Left renal pelvis (tissue), 4 donors: ENCODE measurements at places on chromosomes 7 and 10. TPM values are rescaled to one million over a fixed set of nuclear protein-coding genes. Genes with fewer than 3 reads are reported as not detected.

The HOXA7 gene
- 11.4 TPM for polyA plus RNA-seq

DNA sequence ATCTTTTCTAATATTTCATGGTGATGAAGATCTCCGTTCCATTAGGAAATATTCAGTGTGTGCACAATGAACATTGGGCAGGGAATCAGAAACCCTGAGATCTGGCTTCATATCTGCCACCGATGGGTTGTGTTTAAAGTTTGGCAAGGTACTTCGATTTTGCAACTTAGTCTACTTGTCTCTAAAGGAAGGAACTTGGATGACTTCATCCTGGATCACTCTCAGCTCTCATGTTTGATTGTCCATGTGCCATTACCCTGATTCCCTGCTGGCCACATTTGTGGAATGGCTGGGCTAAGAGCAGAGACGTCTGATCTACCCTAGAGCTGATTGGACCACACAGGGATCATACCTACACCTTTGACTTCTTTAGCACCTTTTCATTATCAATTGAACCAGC, 177.0 kb upstream of the KMT2E start:
- no peak for DNase-seq

DNA sequence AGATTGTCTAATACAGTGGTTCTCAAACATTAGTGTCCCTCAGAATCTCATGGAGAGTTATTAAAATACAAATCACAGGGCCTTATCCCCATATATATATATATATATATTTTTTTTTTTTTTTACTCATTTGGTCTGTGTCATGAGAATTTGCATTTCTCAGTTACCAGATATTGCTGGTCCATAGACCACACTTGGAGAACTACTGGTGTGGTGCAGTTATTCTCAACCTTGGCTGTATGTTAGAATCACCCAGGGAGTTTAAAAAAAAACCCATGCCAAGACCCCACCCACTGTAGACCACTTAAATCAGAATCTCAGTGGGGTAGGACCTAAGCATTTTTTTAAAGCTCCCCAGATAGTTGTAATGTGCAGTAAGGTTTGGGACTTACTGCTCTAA, 179.9 kb downstream of the AUTS2 start:
- DNase-seq: no peak

- DNase-seq: no peak
Measured at GRCh38 chr7:49497471-49497870, 276.0 kb upstream of the VWC2 start.

The SPDYE2 gene
- 2.4 TPM for polyA plus RNA-seq

GRCh38 chr7:151893405-151893923, 16.5 kb upstream of the PRKAG2 start:
- DNase-seq: no peak

The GPR37 gene
- polyA plus RNA-seq: 1.9 TPM

DNA sequence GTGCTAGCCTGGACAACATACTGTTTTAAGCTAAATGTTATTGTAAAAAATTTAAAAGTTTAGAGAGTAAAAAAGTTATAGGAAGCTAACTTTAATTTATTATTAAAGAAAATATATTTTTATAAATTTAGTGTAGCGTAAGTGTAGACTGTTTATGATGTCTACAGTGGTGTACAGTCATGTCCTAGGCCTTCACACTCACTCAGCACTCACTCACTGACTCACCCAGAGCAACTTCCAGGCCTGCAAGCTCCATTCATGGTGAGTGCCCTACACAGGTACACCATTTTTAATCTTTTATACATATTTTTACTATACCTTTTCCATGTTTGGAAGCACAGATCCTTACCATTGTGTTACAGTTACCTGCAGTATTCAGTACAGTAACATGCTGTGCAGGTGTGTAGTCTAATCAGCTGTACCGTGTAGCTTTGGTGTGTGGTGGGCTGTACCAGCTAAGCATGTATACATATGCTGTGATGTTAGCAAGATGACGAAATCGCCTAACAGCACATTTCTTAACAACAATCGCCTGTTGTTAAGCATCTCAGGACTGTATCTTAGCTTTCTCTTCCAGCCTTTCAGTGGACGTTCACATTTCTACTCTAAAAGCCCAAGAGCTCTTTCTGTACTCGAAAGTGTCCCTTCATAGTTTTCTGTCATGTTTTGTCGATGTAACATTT, 12.5 kb downstream of the RNF32 start:
- DNase-seq: no peak

DNA sequence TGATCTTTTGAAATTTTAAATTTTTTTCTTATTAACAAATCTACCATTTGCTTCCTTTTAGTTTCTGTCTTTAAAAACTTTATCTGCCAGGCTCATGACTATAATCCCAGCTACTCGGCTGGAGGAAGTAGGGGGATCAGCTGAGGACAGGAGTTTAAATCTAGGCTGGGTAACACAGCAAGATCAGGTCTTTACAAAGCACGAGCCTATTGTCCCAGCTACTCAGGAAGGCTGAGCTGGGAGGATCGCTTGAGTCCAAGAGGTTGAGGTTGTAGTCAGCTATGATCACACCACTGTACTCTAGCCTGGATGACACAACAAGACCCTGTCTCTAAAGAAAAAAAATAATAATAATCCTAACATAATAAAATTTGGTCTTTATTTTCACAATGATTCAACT, 17.5 kb downstream of the DPY19L1 start:
- DNase-seq: no peak

DNA sequence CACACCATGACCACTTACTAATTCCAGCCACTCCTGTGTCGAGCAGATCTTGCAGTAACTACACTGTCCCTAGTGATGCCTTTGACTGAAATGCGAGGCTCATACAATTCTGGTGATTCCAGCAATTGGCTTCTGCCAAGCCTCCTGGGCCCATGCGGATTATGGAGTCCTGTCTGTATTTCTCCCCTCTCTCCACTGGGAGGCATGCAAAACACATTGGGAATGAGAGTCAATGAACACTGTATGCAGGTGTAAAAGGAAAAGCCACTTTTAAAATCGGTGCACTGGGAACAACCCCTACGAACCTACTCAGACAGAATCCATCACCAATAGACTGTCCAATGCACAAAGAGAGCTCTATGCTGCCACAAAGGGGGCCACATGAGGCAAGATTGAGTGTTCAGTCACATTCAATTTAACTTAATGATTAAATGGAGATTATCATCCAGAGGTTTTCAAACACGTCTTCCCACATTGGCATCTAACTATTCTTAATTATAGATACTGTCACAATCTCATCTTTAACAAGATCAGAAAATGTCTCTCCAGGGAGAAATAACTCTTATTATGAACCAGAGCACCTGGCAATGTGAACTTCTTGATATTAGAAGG, 550.6 kb downstream of the GLRX3 start:
- peak; percentile 8 for DNase-seq

DNA sequence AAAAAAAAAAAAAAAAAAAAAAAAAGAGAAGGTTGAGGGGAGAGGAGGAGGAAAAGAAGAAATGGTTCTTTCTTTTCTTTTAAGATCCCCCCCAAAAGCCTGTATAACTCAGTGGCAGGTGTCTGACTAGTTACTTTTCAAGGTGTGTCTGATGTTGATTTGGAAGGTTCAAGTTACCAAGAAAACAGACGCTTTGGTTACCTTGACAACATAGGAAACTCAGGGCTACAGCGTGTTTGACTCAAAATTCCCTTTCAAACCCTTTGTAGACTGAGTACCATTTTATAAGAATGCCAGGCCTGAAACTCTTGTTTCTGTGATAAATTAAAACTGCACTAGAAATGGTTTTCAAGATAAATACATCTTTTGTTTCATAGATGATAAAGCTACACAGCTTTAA, 286.8 kb downstream of the SKIDA1 start:
- DNase-seq: no peak

GRCh38 chr10:49688920-49689319, 9.5 kb downstream of the C10orf53 start:
- DNase-seq: no peak

- no peak for DNase-seq
Measured at GRCh38 chr10:73841526-73842285, 30.3 kb upstream of the NDST2 start.

DNA sequence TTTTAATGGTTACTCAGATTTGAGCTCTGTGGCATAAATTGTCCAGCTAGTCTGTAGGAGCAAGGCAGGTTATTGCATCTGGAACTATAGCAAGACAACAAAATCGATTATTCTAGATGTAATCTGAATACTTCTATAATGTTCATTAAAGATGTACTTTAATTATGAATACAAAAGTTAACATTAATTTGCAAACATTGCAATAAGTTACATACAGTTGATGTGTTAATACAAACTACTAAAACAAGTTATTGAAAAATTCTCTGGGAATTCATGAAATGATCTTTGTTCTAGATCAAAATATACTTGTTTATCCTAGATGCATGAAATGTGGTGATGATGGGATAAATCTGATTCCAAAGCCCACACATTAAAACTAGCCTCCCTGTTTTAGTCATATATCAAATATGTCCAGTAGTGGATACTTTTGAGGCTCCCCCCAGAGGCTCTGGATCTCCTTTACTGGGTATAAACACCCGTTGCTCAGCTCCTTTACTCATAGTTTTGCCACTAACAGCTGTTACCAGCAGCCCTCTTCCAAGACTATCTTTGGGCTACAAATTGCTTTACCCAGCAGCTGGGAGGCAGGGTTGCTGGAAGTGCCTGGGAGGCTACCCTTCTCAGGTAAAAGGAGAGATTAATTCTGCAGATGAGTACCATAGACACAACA, 78.1 kb downstream of the ARL4A start:
- no peak for DNase-seq

The LIPM gene
- not detected for polyA plus RNA-seq

- DNase-seq: no peak
Measured at GRCh38 chr7:44380189-44380830, 54.9 kb upstream of the CAMK2B start.
